ENCODE measurements at places on chromosomes 5 and 9.

- no peak for DNase-seq
These were observed 29.6 kb downstream of the MLLT3 start for GRCh38 chr9:20592673-20593072.

- DNase-seq = no peak
These were observed 34.6 kb downstream of the MARVELD2 start for GRCh38 chr5:69449511-69449910.

- DNase-seq = no peak
These were observed 474 bp downstream of the HMGCR start for GRCh38 chr5:75337366-75338021.

DNA sequence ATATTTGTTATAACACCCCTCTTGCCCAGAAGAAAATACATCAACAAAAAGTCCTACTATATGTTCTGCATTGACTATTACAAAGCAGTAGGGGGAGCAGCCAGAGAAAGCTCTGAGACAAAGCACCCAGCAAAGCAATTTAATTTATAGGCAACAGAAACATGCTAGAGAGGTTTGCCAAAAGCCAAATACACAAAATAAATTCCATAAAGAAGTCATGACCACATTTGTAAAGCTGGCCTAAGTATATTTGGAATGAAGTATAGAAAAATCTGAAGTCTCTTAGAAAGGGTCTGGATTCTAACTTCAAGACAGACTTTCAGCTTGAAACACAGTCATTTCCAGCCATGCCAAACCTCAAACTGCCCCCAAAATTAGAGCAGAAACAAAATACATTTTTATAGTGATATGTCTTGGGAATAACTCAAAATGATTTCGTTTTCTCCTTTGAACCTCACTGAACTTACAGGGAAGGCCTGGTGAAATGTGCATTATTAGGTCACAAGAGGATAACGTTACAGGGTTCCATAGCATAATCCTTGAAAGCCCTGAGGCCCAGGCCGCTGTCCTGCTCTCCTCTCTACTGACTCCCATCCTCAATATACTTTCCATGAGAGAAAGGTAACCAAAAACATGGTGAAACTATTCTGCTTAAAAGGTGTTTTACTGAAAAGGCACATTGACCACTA is 451.8 kb downstream of the RAB3C start:
- no peak for DNase-seq

DNA sequence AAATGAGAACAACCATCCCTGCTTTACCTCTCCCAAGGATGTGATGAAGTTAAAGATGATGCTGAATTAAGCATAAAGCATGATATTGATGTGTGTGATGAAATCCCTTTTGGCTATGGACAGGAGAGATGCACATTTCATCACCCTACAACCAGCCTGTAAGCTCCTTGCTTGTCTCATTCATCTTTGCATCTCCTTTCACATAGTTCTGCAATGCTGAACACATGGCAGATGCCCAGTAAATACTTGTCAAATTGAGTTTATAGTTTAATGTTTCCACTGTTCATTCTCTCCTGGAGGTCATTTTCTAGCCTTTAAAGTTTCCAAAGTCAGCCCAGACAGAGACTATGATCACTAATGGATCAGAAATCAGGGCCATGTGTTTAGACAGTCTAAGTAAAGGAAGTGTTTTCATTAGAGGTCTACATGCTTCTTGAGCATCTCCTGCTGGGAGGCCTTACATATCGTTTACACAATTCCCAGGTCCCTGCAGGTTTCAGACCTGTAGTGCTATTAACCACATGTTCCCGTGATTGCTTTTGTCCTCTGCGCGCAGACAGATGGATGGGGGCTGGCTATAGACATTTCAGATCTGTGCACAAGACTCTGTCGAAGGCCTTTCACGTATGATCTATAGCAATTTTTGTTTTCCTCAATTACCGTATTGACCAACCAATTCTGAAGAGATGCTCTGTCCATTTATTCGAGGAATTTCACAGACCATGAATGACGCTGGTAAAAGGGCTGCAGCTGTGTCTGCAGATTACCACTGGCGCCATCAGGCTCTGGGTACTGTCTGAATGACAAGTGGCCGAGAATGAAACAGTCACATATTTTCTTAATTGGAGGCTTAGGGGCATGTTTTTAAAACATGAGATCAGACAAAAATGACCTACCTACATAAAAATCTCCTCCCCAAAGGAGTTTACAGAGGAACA is 49.0 kb upstream of the CKMT2 start:
- no peak for DNase-seq

DNA sequence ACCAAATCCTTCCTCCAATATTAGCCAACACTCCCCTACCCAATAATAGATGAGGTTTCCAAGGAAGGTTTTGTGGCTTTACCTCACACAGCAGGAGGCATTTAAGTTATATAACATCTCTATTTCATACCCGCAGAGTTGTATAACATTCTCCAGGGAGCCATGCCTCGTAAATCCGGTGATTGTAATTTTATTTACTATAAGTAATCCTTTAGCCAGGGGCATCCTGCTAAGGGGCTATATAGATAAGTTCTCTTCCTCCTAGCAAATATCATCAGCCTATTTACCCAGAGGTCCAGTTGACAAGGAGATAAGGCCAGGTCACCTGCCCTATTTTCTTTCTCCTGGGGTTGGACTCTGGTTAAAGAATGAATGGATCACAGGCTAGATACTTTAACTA is 2051.0 kb downstream of the EFNA5 start:
- no peak for DNase-seq

GRCh38 chr5:142973932-142974331 is 203.8 kb downstream of the ARHGAP26 start:
- no peak for DNase-seq

DNA sequence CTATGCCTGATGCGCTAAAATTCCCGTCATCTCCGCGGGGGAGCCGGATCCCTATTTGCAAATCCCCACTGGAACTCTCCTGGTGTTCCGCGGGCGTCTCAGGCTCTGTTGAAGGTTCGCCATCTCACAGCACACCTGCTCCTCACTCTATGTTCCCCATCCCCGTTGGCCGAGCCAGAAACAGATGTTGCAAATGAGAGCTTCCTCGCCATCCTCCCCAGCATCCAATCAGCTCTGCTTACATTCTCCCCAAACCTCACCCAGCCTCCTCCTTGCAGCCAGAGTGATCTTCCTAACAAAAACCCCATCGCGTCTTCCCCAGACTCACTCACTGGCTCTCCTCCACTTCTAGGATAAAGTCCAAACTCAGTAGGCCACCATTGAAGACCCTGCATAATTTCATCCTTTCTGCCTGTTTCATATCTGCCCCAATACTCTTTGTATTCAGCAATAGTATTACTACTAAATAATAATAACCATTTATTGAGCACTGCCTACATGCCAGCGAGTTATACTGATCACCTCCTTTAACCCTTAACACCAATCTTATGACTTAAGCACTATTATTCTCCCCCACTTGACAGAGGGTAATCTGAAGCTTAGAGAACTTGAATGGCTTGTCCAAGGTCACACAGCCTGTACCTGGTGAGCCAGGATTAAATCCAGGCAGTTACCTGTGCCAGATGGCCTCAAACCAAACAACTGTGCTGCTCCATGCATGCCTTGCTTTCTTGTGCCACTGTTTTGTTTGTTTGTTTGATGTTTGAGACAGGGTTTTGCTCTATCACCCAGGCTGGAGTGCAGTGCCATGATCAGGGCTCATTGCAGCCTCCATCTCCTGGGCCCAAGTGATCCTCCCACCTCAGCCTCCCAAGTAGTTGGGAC is 14.0 kb downstream of the AQP7 start:
- DNase-seq = no peak

DNA sequence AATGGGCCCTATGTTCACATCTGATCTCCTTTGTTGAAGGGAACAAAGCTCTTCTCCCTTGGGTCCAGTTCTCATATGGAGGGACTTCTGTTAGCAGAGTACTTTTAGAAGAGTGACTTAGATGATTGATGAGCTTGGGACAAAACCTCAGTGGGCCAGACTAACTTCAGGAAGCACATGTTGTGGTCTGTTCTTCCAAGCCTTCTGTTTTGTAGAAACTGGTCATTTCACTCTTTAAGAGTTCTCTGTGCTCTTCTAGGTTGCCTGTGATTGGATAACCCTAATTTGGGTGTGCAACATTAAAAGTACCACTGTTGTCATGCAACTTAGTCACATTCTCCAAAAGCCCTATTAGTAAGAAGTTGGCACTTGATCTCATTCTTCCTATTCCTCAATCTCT is 183.5 kb upstream of the ACO1 start:
- no peak for DNase-seq

GRCh38 chr5:111517853-111518501 is 5.6 kb upstream of the STARD4 start:
- no peak for DNase-seq

DNA sequence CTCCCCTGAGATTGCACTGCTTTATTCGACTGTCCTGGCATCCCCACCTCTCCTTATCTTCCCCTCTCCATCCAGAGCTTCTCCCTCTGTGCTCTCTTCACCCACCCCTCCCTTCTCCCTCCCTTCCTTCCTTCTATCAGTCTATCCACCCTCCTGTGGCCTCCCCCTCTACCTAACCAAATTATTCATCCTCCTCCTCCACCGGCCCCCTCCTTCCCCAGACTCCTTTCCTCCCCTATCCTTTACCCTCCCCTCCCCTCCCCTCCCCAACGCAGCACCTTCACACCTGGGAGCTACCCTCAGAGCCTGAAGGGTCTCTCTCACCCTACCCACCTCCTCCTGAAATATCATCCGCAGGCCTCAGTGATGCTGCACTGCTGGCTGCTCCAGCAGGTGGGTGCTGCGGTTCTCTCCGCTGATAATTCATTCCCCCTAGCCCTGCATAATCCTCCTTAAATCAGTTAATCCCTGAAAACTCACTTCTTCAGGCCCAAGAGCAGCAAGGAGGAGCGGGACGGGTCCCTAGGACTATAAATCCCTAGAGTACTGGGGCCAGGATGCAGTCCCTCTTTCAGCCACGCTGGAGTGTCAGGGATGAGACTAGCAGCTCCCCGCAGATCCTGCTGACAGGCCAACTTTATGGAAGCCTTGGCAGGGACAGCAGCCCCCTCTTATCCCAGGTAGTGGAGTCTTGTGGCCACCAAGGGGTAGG is 97.8 kb downstream of the PCDH1 start:
- no peak for DNase-seq

DNA sequence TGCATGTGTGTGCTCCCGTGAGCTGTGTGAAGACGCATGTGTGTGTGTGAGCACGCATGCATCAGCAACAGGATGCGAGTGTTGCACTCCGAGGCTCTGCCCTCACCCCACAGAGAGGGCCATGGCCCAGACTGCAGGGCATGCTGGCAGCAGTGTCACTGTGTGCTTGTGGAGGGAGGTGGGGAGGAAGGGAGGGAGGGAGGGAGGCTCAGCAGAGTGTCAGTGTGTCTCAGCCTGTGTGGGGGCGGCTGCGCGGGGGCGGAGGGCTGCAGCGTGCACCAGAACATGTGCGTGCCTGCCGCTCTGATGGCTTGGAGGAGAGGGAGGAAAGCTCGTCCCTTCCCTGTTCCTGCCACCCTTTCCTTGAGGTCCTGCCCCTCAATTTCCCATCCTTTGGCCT is 5.3 kb downstream of the CAMK2A start:
- DNase-seq = no peak

- DNase-seq = no peak
These were observed 603 bp downstream of the PPIP5K2 start for GRCh38 chr5:103120607-103121200.

DNA sequence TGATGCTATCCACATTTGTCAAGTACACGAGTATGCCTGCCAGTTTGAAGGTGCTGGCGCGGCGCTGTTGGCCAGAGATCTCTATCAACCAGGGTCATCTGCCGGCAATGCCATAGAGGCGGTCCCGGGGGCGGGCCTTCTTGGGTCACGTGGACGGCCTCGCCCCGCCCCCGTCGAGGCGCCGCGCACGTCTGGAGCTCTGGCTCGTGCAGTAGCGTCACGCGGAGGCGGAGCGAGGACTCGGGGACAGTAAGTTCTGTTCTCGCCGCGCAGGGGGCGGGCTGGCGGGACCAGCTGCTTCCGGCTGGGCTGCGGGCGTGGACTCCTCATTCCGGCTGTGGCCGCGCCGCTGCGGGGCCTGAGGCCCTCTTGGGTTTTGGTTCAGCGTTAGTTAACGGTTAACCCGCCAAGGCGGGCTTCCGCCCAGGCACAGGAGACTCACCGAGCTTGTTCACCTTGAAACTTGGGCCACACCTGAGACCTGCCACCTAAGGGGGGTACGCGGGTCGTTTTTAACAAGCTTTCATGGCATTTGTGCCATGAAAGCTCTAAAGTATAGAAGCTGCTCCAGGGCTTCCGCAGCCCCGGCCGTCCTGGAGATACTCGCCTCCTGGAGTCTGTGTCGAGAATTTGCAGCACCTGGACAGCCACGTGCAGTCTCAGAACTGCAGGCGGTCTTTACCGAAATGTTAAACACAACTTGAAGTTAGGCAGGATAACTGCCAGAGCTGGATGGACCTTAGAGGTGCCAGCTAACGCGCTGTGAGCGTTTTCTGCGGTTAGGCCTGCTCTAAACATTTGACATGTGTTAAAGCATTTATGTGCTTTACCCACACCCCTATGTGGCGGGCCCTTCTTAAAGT is at the start of gene RFESD:
Gene RFESD, plus strand, starts transcription at position 209 of the 863 bp plus-strand sequence. CDS start 5,495 bp downstream, outside the sequence.
- DNase-seq = peak; percentile 88

GRCh38 chr9:86274821-86275643 is 7.3 kb downstream of the ISCA1 start:
- no peak for DNase-seq

- no peak for DNase-seq
These were observed 472.5 kb downstream of the MTRR start for GRCh38 chr5:8341406-8341805.

DNA sequence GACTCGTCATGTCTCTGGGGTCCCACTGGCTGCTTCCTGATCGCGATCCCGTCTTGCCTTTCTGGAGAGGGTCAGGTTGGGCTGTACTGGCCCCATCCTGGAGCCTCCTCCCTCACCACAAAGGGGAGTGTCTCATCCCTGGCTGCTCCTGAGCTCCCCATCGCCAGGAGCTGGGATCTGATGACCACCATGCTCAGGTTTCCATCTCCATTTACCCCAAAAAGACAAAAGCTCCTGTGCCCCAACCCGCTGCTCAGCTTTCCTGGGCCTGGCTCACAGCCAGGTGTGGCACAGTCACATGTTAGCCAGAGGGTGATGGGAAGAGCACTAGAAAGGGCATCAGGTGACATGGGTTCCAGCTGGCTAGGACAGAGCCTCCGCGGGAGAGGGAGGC is 47.3 kb upstream of the CDKN2AIPNL start:
- DNase-seq = no peak

DNA sequence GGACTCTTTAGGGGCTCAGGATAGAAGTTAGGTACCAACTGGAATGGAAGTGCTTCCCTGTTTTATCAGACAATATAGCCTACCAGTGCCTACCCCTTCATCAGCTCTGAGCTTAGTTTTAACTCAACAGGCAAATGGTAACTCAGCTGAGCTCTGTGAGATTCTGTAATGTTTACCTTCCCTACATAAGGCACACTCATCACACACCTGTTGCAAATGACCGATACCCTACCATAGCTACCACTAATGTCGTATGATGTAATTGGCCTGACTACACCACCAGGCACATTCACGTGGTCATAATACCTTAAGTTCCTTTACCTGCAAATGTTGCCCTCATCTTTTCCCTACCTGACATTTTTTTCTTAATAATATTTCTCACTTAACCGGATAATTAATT is 254.8 kb downstream of the ADGRV1 start:
- no peak for DNase-seq

- DNase-seq = no peak
These were observed 2124.9 kb downstream of the MAT2B start for GRCh38 chr5:165630261-165630778.
